ENCODE measurements at places on chromosomes 1 and 21.

- DNase-seq: no peak
These were observed 50.5 kb upstream of the PRRC2C start for GRCh38 chr1:171434717-171435346.

DNA sequence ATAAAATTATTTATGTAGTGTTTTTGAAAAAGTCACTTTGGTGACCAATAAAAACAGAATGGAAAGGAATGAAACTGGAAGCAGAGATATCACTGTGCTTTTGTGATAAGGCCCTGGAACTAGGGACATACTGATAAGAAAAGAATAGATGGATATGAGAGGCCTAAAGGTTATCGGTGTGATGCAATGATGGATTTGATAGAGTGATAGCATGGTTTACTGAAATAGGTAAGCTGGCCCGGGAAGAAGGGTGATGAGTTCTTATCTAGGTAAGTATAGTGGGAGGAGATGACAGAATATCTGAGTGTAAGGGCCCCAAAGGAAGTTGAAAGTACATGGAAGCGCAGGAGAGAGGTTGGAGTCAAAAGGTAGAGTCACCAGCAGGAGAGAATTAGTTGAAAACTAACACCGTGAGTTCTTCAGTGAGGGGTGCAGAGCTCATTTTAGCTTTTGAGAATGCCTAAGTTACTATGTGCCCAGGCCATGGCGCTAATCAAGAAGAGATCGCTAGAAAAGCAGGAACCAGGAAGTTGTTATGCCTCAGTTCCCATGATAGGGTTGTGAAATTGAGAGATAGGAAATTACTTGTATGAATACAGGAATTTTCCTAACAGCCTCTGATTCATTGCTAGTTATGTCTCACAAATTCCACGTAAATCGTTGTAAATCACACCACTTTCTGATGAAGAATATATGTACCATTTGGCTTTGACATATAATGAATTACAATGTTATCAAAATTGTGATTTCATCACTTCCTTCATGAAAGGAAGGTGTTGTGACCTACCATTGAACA lies 115.3 kb downstream of the PLA2G4A start:
- no peak for DNase-seq

GRCh38 chr1:170853302-170853701 lies 82.0 kb upstream of the MROH9 start:
- DNase-seq: no peak

GRCh38 chr1:8025671-8026144 lies 401 bp downstream of the ERRFI1 start:
- DNase-seq: no peak

DNA sequence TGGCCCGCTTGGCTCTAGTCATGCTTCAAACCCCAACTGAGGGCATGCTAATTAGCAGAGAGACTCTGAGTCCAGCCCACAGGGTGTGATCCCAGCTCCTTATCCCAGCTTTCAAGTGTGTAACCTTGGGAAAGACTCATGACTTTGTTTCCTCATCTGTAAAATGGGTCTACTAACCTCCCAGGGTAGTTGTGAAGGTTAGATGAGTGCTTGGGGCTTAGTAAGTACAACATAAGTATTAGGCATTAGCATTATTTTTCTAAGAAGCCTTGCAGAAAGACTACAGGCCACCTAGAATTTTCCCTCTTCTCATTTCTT lies 2.8 kb downstream of the MYOM3 start:
- DNase-seq: no peak

Measured in stimulated activated CD4-positive, alpha-beta T cell treated with anti-CD3 and anti-CD28 coated beads, Interleukin-1b, Interleukin-23, amount 100 ng/mL, for 1 hour (primary cell).